Pericardium fibroblast (primary cell): ENCODE measurements at places on chromosomes 4 and X. TPM values are rescaled to one million over a fixed set of nuclear protein-coding genes. Genes with fewer than 3 reads are reported as not detected.

The AREG gene
- total RNA-seq, result 0.51 and 1.1 TPM in 2 replicates

The VSIG1 gene
- total RNA-seq, result 0.43 TPM in 1 of 2 replicates, not detected in the other

The LNX1 gene
- 3.9 and 4.7 TPM in 2 replicates for total RNA-seq

The GLRA3 gene
- not detected in 2 replicates for total RNA-seq

The CT45A5 gene
- total RNA-seq, result not detected in 2 replicates

The GPC3 gene
- 32.3 and 39.1 TPM in 2 replicates for total RNA-seq

The MCUB gene
- 12.8 and 28.0 TPM in 2 replicates for total RNA-seq

The CENPVL2 gene
- not detected in 2 replicates for total RNA-seq

The RGN gene
- not detected in 2 replicates for total RNA-seq

The ETDB gene
- not detected in 2 replicates for total RNA-seq

The CLGN gene
- 0.43 and 0.47 TPM in 2 replicates for total RNA-seq

The HTN3 gene
- total RNA-seq, result not detected in 2 replicates

The ZNF711 gene
- total RNA-seq, result 0.58 and 1.3 TPM in 2 replicates
